Dermis blood vessel endothelial cell (primary cell): ENCODE measurements at places on chromosomes 2 and 18. TPM values are rescaled to one million over a fixed set of nuclear protein-coding genes. Genes with fewer than 3 reads are reported as not detected.

Gene SP9
- not detected in 2 replicates for total RNA-seq

Gene GATA6
- total RNA-seq = 0.51 and 0.98 TPM in 2 replicates

Gene MYO1B
- total RNA-seq = 131 and 133 TPM in 2 replicates

Gene ONECUT2
- total RNA-seq = under 0.01 TPM in 2 replicates

Gene CLEC4F
- 0.09 and 0.34 TPM in 2 replicates for total RNA-seq

Gene SH2D6
- not detected in 2 replicates for total RNA-seq

Gene TMEM178A
- total RNA-seq = not detected in 2 replicates

Gene EDAR
- total RNA-seq = not detected in 2 replicates

Gene TMEM182
- 0.51 and 1.3 TPM in 2 replicates for total RNA-seq

Gene TBR1
- not detected in 2 replicates for total RNA-seq

Gene E2F6
- 13.9 and 14.8 TPM in 2 replicates for total RNA-seq

Gene TNS1
- 45.8 and 65.6 TPM in 2 replicates for total RNA-seq

Gene LHCGR
- not detected in 2 replicates for total RNA-seq

Gene VWA3B
- total RNA-seq = not detected in 2 replicates

Gene NCKAP5
- total RNA-seq = under 0.01 and 0.05 TPM in 2 replicates

Gene TUBA3E
- not detected in 2 replicates for total RNA-seq

Gene RBM44
- 0.65 and 0.68 TPM in 2 replicates for total RNA-seq

Gene IL36G
- not detected in 2 replicates for total RNA-seq

Gene WNT10A
- under 0.01 and 0.05 TPM in 2 replicates for total RNA-seq

Gene ELAC1
- total RNA-seq = 5.3 and 7.5 TPM in 2 replicates

Gene SRD5A2
- not detected in 2 replicates for total RNA-seq

Gene TET3
- total RNA-seq = 7.0 and 8.7 TPM in 2 replicates

Gene COA5
- total RNA-seq = 20.0 and 23.7 TPM in 2 replicates

Gene AKAIN1
- total RNA-seq = not detected in 2 replicates

Gene MAP2
- 3.9 and 6.0 TPM in 2 replicates for total RNA-seq

Gene FOXI3
- total RNA-seq = not detected in 2 replicates

Gene ALK
- total RNA-seq = not detected in 2 replicates

Gene DLGAP1
- 0.17 and 0.23 TPM in 2 replicates for total RNA-seq

Gene ITGAV
- total RNA-seq = 182 and 188 TPM in 2 replicates

Gene SPATA3
- not detected in 2 replicates for total RNA-seq

Gene VSNL1
- 0.14 TPM in 1 of 2 replicates, not detected in the other for total RNA-seq

Gene KCNF1
- 1.0 and 1.9 TPM in 2 replicates for total RNA-seq

Gene ALPI
- total RNA-seq = not detected in 2 replicates

Gene POTEC
- total RNA-seq = not detected in 2 replicates

Gene KLHL29
- total RNA-seq = 3.7 and 5.8 TPM in 2 replicates

Gene TMEM200C
- not detected in 2 replicates for total RNA-seq

Gene TCF7L1
- 8.5 and 12.1 TPM in 2 replicates for total RNA-seq
